ENCODE measurements at places on chromosomes 1 and 21. TPM values are rescaled to one million over a fixed set of nuclear protein-coding genes. Genes with fewer than 3 reads are reported as not detected.

- no peaks in the 10 kb centered on the region for H3K27me3 ChIP-seq
- DNase-seq = peak; percentile 26
- H3K4me1 ChIP-seq = peaks cover 2% of the 10 kb centered on the region
- peak overlapping the region; percentile 80 for H3K4me3 ChIP-seq
- H3K36me3 ChIP-seq = peaks cover 4% of the 10 kb centered on the region
Observed at GRCh38 chr1:247077876-247078257, 744 bp downstream of the ZNF670 start.

The TBX19 gene
- 2.7 TPM for polyA plus RNA-seq

GRCh38 chr1:1033009-1033587 is 13.2 kb downstream of the AGRN start:
- no peaks in the 10 kb centered on the region for H3K27me3 ChIP-seq
- H3K4me3 ChIP-seq = peak overlapping the region; percentile 47
- no peak overlapping the region for H3K27ac ChIP-seq
- peak; percentile 97 for DNase-seq

- no peaks in the 10 kb centered on the region for H3K27me3 ChIP-seq
- H3K4me1 ChIP-seq = 0 out of 2 replicates have a peak, but pooled peaks cover 7% of the 10 kb centered on the region
- no peak overlapping the region for H3K27ac ChIP-seq
- H3K4me3 ChIP-seq = no peak overlapping the region
- H3K36me3 ChIP-seq = no peaks in the 10 kb centered on the region
- DNase-seq = no peak
Observed at GRCh38 chr1:172268237-172268636, 152.2 kb upstream of the C1orf105 start.

GRCh38 chr1:151713874-151714273 is 2.7 kb downstream of the CELF3 start:
- H3K4me1 ChIP-seq = no peaks in the 10 kb centered on the region
- H3K27ac ChIP-seq = no peak overlapping the region
- peaks cover 34% of the 10 kb centered on the region for H3K27me3 ChIP-seq
- H3K4me3 ChIP-seq = no peak overlapping the region
- H3K36me3 ChIP-seq = no peaks in the 10 kb centered on the region

GRCh38 chr1:17250601-17251000 is 1.7 kb downstream of the PADI3 start:
- no peaks in the 10 kb centered on the region for H3K36me3 ChIP-seq
- H3K4me3 ChIP-seq = no peak overlapping the region
- H3K27ac ChIP-seq = no peak overlapping the region
- 0 out of 2 replicates have a peak, but pooled peaks cover 8% of the 10 kb centered on the region for H3K4me1 ChIP-seq
- H3K27me3 ChIP-seq = no peaks in the 10 kb centered on the region

- H3K27me3 ChIP-seq = no peaks in the 10 kb centered on the region
- DNase-seq = no peak
- no peak overlapping the region for H3K4me3 ChIP-seq
- peaks cover 31% of the 10 kb centered on the region for H3K4me1 ChIP-seq
Observed at GRCh38 chr1:155086856-155087535, 8.4 kb downstream of the EFNA3 start.

- no peaks in the 10 kb centered on the region for H3K27me3 ChIP-seq
- no peak overlapping the region for H3K4me3 ChIP-seq
- no peaks in the 10 kb centered on the region for H3K36me3 ChIP-seq
- H3K27ac ChIP-seq = no peak overlapping the region
- no peak for DNase-seq
Observed at GRCh38 chr1:33074193-33074945, 6.6 kb upstream of the AZIN2 start.

- no peaks in the 10 kb centered on the region for H3K27me3 ChIP-seq
- peak overlapping the region; percentile 73 for H3K4me3 ChIP-seq
- no peaks in the 10 kb centered on the region for H3K36me3 ChIP-seq
- peak overlapping the region; percentile 84 for H3K27ac ChIP-seq
- DNase-seq = peak; percentile 89
Observed at GRCh38 chr1:224183591-224184312, 712 bp downstream of the DEGS1 start.

DNA sequence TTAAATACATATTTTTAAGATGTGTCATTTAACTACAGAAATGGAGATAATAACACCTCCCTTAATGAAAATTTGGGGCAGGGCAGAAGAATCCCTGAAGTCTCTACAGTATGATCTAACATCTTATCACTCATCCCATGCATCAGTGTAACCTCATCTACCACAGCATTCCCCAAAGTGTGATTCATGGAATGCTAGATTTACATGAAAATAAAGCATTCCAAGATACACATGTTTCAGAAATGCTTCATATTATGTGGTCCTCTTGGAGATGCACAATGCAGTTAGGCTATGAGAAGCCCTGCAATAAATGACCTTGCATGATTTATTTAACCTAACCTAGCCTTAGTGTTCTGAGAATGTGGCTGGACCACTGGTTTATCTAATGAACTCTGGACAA is 166.9 kb upstream of the SYT6 start:
- H3K4me1 ChIP-seq = peaks cover 7% of the 10 kb centered on the region
- H3K27ac ChIP-seq = peak overlapping the region; percentile 72
- no peaks in the 10 kb centered on the region for H3K36me3 ChIP-seq
- no peaks in the 10 kb centered on the region for H3K27me3 ChIP-seq

The PLXNA2 gene
- polyA plus RNA-seq = 7.3 TPM

DNA sequence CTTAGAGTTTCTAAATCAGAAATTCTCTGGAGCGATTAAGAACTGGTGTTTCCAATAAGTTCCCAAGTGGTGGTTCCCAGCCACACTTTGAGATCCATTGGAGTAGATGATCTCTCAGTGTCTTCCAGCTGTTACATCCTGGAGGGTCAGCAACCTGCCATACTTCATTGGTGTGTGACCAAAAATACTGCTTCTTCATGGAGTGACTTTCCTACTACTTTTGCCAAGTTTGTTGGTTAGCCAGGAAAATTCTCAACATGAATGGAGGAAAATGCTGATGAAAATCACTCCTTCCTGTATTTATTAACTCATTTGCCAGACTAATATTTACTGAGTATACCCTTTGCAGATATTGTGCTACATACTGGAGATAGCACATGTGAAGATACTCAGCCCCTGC is 186.1 kb downstream of the FGGY start:
- no peak overlapping the region for H3K4me3 ChIP-seq
- H3K27me3 ChIP-seq = no peaks in the 10 kb centered on the region
- peaks cover 11% of the 10 kb centered on the region for H3K36me3 ChIP-seq

The BARHL2 gene
- not detected for polyA plus RNA-seq

The IL12RB2 gene
- polyA plus RNA-seq = not detected

DNA sequence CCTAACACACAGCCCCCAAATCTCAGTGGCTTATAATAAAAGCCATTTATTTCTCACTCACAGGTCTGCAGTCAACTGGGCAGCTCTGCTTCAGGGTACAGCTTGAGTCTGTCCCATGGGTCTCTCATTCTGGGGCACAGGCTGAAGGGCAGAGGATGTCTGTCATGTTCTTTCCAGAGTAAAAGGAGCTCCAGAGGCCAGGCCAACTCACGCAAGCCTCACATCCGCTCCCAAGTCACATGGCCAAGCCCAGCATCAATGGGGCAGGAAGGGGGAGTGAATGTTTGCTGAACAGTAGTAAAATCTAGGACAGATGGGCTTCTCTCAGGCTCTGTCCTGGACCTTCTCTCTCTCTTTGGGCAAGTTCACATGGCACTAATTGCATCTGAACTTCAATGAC is 7.1 kb upstream of the SSBP3 start:
- H3K27me3 ChIP-seq = no peaks in the 10 kb centered on the region
- no peaks in the 10 kb centered on the region for H3K36me3 ChIP-seq
- peaks cover 12% of the 10 kb centered on the region for H3K4me1 ChIP-seq
- no peak overlapping the region for H3K4me3 ChIP-seq

DNA sequence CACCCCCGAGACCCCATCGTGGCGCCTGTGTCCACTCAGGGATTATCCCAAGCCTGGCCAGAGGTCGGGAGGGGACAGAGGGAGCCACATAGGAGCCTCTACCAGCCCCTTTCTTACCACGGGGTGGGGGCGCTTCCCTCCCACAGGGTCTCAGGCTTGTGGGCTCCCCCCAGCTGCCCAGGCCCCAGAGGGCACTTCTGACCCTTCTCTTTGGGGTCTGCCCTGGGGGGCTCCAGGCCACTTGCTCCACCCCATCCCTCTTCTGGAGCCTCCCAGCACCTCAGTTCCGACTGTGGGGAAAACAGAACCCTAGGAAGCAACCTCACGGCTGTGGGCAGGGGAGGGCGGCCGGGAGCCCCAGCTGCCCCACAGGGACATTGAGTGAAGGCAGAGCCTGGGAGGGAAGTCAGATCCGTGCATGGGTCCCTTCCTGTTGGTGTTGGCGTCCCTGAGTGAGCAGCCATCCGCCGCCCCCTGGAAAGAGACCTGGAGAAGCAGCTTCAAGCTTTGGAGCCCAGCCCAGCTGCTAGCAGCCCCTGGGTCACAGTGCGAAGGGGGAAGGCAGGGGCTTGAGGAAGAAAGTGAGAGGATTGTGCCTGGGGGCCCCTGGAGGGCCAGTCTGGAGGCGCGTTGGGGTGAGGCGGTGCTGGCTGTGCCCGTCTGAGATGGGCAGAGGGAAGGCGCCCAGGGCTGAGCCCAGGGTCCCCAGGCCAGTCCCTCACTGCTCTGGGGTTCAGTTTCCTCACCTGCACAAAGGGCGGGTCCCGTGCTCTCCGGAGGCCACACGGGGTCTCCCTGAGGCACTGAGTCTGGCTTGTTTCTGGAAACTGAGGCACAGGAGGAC is 22.1 kb downstream of the RRP1 start:
- H3K27ac ChIP-seq = no peak overlapping the region
- DNase-seq = no peak
- peaks cover 6% of the 10 kb centered on the region for H3K4me1 ChIP-seq

- H3K27ac ChIP-seq = no peak overlapping the region
- H3K4me1 ChIP-seq = no peaks in the 10 kb centered on the region
- no peaks in the 10 kb centered on the region for H3K27me3 ChIP-seq
- H3K36me3 ChIP-seq = no peaks in the 10 kb centered on the region
- H3K4me3 ChIP-seq = no peak overlapping the region
Observed at GRCh38 chr1:163974120-163974519, 584.9 kb upstream of the PBX1 start.

DNA sequence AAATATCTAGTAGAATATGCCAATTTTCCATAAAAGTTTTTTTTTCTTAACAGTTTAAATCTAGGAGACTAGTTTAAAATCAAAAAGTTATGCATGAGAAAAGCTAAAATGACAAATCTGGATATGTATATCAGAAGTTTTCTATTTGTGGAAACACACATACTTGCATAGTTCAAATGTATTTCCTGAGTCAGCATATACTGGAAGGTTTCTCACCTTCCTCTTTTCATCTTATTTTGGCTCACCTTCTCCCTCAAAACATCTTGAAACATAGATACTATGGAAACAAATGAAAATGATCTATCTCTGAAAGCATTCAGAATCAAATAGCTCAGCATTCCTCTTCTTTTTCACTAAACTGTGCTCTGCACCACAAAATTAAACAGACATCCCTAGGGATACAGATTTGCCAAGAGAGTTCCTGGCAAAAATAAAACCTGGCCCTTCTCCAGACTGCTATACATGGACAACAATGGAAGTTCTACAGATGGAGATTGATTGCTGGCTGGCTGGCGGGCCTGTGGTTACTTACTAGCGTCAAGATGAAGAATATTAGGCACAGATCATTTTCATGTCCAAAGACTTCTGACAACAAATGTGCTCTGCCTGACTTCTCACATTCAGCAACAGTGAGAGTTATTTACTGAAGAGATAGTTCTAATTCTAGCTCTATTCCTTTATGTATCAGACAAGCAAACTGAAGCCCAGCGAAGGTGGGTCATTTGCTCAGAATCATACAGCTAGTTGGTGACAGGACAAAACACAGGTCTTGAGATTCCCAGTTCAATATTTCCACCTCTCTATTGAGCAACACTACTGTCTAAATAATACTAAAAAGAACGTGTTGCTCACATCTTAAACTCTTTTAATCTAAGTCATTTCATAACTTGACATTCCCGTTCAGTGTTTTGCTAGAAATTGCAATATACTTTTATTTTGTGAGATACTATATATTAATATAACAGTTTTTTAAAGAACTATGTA is 26.6 kb downstream of the DIPK1A start:
- no peaks in the 10 kb centered on the region for H3K27me3 ChIP-seq
- H3K27ac ChIP-seq = peak overlapping the region; percentile 85
- no peaks in the 10 kb centered on the region for H3K36me3 ChIP-seq

DNA sequence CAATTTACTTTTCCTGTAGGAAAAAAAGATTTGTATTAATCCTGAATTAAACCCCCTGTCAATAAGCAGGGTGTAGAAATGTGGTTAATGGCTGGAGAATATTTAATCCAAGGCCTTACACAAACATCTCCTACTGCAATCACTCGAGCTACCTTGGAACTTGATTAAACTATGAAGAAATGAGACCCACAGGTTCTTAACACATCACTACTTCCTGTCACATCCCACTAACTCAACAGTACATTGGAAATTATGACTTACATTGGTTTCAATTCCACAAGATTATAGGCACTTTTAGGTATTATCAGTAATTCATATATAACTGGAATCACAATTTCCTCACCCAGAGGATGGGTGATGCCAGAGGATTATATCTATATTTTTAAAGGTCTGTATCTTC is 480.3 kb downstream of the MRPL39 start:
- H3K36me3 ChIP-seq = no peaks in the 10 kb centered on the region
- no peak overlapping the region for H3K4me3 ChIP-seq

DNA sequence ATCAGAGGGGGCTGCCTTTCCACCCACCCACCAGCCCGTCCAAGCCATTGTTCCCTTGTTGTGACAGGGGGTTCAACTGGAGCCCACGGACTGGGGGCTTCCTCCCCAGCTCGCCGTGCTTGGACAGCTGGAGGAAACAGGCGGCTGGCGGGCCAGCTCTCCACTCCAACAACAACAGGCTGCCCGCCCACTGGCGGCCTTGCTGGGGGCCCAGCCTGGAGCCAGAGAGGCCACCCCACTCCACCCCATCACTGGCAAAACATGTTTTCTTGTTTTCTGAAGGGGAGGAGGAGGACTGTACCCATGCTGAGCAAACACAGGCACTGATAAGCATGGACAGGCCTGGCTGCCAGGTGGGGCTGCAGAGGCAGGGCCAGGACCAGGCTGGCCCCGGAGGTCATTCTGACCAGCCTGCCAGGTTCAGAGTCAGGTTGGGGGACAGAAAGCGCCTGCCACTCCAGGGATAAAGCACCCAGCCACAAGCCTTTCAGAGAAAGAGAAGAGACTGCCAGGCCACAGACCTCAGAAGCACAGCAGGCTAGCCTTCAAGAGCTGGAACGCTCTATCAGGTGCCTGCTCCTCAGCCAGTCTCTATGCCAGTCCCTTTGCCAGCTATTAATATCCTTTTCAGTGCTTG is 32.8 kb downstream of the GJA4 start:
- no peak overlapping the region for H3K27ac ChIP-seq
- H3K36me3 ChIP-seq = no peaks in the 10 kb centered on the region
- H3K27me3 ChIP-seq = no peaks in the 10 kb centered on the region
- DNase-seq = peak; percentile 86

The COL24A1 gene
- not detected for polyA plus RNA-seq

DNA sequence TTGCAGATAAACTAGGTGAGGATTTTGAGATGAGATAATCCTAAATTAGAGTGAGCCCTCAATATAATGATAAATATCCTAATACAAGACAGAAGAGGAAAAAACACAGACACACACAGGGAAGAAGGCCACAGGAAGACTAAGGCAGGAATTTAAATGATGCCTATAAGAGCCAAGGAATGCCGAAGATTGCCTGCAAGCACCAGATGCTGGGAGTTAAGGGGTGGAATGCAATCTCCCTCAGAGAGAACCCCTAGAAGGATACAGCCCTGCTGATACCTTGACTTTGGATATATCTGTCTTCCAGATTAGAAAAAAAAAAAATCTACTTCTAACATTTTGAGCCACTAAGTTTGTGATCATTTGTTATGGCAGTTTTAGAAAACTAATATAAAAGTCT is 299.7 kb upstream of the PRMT6 start:
- no peaks in the 10 kb centered on the region for H3K27me3 ChIP-seq
- H3K4me3 ChIP-seq = no peak overlapping the region
- no peaks in the 10 kb centered on the region for H3K36me3 ChIP-seq
- DNase-seq = no peak
- peaks cover 6% of the 10 kb centered on the region for H3K4me1 ChIP-seq
